ENCODE measurements at places on chromosomes 5 and 9.

DNA sequence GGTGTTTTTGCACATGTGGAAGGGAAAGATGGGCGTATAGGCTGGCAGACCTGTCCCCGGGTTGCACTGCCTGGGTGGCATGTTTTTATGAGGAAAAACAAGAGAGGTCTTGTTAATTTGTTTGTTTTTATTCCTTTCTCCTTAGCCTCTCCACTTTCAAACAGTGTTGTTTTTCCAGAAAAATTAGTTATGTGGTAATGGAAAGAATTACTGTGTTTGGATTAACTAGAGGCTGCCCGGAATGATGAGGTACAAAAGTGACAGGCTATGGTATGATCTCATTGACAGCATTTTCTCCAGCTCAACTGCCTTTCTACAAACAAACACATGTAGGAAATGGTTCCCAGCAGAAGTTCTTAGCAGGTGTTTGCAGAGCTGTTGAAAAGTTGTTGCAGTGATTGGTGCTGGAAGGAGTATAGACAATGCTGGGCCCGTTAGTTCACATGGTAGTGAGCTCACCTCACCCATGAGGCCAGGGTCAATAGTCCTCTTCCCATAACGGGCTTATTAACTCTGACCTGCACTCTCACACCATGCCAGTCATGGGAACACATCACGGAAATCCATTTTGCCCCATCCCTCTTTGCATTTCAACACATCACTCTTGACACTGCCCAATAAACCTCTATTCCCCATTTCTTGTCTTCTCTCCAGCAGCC is 111.3 kb upstream of the SAP30L start:
- DNase-seq = no peak

- no peak for DNase-seq
Observed at GRCh38 chr5:177382423-177383029, 1.7 kb upstream of the SLC34A1 start.

DNA sequence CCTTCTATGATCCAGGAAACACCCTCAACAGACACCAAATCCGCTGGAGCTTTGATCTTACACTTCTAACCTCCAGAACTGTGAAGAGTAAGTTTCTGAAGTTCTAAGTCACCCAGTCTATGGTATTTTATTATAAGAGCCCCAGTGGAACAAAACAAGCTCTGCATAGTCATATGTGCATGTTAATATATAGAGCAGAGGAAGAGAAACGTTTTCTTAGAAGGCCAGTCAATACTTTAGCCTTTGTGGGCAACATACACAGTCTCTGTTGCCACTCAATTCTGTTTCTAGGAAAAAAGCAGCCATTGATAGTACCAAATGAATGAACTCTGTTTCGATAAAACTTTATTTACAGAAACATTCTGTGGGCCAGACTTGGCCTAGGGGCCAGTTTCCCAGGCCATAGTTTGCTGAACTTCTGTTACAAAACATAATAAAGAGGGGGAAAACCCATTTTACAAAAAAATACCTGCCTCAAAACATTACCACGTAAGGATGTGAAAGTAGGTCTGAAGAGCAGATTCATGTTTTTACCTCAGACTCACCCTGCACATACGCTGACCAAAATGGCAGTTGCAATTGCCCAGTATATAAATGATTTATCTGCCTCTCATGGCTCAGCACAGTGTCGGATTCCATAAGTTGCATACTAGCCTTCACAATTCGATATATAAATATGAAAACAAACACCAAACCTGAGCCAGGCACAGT is 350.5 kb downstream of the SLIT3 start:
- no peak for DNase-seq

DNA sequence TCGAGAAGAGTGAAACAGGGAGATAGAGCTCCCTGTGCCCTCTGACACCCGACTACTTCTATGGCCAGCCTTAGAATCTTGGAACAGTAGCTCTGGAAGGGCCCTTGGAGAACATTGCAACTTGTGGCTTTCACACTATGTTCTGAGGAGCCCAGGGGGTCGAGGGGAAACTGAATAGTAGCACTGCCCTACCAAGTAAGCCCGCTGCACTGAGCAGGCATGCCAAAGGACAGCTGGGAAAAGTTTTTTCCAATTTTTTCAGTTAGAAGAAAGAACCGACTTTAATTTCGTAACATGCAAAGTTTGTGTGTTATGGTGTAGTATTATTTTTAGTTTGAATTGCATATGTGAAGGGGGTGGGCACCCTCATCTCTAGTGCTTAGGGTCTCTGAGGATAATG is 10.9 kb downstream of the SMIM3 start:
- no peak for DNase-seq

GRCh38 chr9:83656952-83657351 is 34.0 kb downstream of the IDNK start:
- DNase-seq = no peak

DNA sequence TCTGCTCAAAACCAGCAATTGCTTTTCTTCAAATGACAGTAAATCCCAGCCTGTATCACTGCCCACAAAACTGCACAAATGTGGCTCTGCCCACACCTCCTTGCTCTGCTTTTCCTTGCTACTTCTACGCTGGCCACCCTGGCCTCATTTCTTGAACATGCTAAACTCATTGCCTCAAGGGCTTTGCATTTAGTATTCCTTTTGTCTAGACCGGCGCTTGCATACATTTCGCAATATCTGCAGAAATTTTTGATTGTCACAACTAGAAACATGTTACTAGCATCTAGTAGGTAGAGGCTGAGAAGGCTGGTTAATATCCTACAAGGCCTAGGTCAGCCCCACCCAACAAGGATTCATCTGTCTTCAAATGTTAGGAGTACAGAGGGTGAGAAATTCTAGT is 2357.8 kb downstream of the MAT2B start:
- DNase-seq = no peak

- DNase-seq = no peak
Observed at GRCh38 chr9:130740218-130741023, 46.8 kb downstream of the EXOSC2 start.

- no peak for DNase-seq
Observed at GRCh38 chr9:131120620-131121228, 4.7 kb upstream of the NUP214 start.

DNA sequence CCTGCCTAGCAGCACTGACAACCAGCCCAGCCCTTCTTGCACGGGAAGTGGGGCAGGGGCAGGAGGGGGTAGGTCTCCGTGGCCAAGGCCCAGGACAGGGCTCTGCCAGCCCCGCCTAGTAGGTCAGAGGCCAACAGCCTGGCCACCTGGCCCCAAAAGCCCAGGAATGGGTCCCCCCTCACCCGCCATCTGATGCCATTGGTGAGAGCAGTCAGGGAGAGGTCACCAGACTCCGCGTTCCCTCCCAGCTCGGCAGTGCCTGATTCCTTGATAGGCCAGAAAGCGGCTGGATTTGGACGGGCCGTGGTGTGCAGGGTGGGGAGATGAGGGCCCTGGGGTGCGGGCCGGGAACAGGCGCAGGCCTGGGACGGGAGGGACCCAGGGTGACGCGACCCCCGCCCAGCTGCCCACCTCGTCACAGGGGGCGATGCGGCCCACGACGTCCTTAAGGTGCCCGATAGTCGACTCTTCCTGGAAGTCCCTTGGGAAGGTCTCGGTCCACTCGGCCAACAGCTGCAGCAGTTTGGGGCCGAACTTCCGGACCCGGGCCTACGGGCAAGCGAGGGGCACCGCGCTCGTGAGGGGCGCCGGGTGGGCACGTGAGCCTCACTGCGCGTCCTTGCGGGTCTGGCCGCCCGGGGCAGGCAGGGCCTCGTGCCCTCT is 64.5 kb upstream of the RNF130 start:
- no peak for DNase-seq

- no peak for DNase-seq
Observed at GRCh38 chr9:123329329-123329955, 26.6 kb upstream of the CRB2 start.

GRCh38 chr9:126791406-126792230 is 13.2 kb upstream of the ZBTB43 start:
- DNase-seq = no peak

DNA sequence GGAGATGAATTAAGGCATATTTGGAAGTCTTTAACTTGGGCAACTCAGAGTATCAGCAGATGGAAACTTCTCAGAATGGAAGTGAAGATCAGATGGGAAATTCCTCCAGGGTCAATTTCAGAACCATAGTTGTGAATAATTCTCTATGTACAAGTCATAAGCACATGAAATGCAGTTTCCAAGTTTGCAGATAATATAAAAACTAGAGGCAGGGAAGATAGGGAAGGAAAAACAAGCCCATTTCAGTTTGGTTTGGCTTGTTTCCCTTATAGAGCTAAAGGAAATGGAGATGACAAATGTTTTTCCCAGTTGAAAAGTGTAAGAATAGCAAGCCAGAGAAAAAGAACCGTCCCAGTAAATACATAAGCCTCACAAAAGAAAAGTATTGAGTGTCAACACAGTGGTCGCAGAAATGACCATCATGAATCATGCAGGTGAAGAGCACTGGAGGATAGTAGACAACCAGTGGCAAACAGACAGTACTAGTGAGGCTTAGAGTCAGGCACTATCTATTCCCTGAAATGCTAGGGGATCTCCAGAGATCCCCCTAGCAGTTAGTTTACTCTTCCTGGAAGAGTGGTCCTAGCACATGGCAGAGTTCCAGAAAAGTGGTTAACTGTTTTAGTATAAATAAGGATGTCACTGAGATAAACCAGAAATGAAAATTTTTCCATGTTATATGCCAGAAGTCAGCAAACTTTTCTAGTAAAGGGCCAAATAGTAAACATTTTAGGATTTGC is 245.9 kb downstream of the SAXO1 start:
- DNase-seq = no peak

DNA sequence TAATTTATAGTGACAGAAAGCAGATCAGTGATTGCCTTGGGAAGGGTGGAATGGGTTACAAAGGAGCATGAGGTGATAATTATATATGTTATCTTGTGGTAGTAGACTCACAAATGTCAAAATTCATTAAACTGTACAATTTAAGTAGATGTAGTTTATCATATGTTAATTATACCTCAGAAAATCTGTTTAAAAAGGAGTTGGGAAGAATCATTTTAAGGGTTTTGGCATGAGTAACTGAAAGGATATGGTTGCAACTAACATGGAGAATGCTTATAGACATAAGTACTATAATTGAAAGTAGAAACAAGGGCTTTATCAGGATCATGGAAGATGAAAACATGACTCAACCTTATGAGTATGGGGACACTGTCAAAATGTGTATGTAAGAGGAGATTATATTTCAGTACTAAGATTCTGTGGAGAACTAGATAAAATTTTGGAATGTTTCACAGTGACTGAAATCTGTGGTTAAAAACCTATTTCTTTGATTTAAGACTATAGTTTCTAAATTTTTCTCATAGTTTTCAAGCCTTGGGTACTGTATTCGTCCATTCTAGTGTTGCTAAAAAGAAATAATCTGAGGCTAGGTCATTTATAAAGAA is 73.3 kb downstream of the FCHO2 start:
- no peak for DNase-seq

GRCh38 chr9:7376213-7376612 is 423.4 kb downstream of the DMAC1 start:
- no peak for DNase-seq

DNA sequence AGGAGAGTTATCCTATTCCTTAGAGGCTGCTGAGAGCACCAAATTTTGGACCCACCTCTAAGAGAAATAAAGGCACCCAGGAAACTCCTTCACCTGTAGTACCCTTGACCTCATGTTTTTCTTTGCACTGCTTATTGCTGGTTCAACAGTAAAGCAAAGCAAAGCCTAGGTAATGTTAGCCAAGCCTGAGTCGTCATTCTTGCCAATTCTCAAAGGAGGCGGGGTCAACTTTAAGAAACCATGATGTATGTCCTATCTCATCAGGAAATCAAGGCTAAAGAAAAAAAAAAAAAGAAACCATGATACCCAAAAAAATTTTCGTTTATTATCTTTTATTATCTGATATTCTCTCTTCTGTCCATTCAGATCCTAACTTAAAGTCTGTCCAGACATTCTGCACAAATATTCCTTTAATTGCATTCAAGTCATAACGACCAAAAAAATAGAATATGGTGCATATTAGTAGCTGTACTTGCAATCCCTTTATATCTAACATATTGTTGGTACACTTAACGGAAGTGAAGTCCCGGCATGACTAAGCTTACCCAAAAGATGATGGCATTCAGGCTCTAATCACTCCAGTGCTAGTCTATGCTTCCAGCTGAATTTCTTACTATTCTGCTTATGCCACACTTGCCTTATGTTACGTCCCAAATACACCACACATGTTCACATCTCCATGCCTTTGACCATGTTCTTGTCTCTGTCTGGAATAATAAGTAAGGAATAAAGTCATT is 1.8 kb downstream of the AUH start:
- DNase-seq = no peak

GRCh38 chr5:132296412-132297016 is 2.3 kb downstream of the SLC22A4 start:
- no peak for DNase-seq

- no peak for DNase-seq
Observed at GRCh38 chr5:77845324-77845646, 69.1 kb upstream of the TBCA start.

DNA sequence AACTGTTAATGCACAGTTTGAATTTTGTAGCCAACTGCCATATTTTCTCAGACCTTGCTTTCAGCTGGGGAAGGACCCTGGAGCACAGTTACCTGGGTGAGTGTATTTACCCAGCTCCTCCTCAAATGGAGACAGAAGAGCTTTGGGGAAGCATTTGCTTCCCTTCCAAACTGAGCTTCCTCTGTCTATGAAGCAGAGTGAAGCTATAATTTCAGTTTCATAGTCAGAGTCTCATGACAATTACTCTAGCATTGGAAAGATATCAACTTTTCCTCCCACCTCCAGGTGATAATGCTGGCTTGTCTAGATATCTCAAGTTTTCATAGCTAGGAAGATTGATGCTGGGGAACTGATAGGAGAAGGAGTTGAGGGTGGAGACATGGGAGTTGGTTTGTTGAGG is 406.4 kb upstream of the CLINT1 start:
- no peak for DNase-seq

DNA sequence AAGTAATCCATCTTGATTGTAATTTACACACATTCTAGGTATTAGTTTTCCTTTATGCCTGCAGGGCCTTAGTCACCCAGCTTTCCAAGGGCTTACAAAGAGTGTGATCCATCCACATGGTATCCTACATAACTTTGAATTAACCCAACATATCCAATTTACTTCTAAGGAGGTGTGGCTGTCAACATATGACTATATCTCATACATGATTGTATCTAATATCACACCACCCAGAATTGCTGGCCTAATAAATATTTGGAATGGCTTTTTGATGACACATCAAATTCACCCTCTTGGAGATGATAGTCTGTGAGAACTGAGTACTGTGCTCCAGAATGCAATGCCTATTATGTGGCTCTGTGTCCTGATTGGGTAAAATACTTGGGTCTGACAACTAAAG is 363.3 kb upstream of the GRIN3A start:
- no peak for DNase-seq

- no peak for DNase-seq
Observed at GRCh38 chr9:14616188-14616982, 76.8 kb downstream of the ZDHHC21 start.

GRCh38 chr5:100706776-100707175 is 171.6 kb downstream of the FAM174A start:
- no peak for DNase-seq

GRCh38 chr9:110575169-110575568 is 4.4 kb downstream of the SVEP1 start:
- DNase-seq = no peak

- no peak for DNase-seq
Observed at GRCh38 chr5:72107131-72107900, at the start of gene MAP1B. Gene MAP1B (plus strand): TSS chr5:72107475. CDS start chr5:72107532, 57 bp downstream.

Measured in stimulated activated CD8-positive, alpha-beta memory T cell treated with anti-CD3 and anti-CD28 coated beads, Interleukin-15, amount 100 ng/mL, for 24 hours (primary cell).